ENCODE measurements at places on chromosomes 12 and 14.

- no peak for DNase-seq
These were observed 531.3 kb downstream of the GALC start for GRCh38 chr14:87461704-87462103.

DNA sequence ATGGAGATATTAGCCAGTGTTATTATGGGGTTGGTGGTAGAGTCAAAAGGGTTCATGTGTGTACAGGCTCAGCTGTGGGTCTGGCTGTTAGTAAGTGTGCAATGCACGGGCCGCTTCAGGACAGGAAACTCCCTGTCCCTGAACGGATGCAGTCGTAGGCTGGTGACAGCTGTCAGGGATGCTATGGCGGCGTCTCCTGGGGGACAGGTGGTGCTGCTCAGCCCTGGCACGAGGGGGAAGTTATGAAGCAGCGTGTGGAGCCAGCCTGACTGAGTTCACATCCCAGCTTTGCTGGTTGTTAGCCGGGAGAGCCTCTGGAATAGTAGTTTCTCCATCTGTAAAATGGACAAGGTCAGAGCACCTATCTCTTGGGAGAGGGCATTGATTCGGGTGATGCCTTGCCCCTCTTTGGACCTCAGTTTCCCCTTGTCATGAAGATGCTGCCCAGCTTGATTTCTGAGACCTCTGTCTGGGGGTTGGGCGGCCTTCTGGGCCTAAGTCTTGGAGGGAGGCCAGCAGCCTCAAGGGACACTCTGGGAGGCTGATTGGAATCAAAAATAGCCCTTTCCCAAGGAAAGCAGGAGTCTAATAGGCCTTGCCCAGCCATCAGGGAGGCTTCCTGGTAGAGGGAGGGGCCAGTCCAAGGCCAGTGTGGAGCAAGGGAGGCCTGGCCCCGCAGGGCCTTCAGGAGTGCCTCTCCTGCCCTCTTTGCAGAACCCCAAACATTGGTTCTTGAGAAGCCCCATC lies 7.1 kb downstream of the ASB2 start:
- DNase-seq, result no peak

- DNase-seq, result no peak
These were observed 7.0 kb downstream of the FZD10 start for GRCh38 chr12:130169256-130169655.

GRCh38 chr12:77615332-77615731 lies 215.4 kb upstream of the NAV3 start:
- no peak for DNase-seq

GRCh38 chr14:36430662-36431084 lies 89.4 kb downstream of the NKX2-1 start:
- DNase-seq, result peak; percentile 5

DNA sequence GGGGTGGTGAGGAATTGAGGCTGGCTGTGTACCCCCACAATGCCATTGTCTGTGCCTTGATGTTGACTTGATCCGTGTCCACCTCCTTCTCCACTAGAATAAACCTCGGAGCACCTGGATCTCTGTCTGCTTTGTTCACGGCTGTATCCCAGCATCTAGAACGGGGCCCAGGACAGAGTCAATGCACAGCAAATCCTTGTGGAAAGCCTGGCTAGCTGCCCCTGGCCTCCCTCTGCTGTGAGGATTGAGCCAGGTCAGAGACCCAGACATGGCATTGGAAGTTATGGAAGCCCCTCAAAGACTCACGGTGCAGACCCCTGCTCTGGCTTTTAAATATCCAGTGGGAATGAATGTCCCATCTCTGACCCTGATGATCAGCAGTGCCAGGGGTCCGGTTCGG lies 109.2 kb downstream of the SCARB1 start:
- DNase-seq, result no peak

- no peak for DNase-seq
These were observed 449.4 kb downstream of the RERGL start for GRCh38 chr12:17640615-17641014.

- DNase-seq, result no peak
These were observed 39.7 kb upstream of the EML1 start for GRCh38 chr14:99753225-99754140.

DNA sequence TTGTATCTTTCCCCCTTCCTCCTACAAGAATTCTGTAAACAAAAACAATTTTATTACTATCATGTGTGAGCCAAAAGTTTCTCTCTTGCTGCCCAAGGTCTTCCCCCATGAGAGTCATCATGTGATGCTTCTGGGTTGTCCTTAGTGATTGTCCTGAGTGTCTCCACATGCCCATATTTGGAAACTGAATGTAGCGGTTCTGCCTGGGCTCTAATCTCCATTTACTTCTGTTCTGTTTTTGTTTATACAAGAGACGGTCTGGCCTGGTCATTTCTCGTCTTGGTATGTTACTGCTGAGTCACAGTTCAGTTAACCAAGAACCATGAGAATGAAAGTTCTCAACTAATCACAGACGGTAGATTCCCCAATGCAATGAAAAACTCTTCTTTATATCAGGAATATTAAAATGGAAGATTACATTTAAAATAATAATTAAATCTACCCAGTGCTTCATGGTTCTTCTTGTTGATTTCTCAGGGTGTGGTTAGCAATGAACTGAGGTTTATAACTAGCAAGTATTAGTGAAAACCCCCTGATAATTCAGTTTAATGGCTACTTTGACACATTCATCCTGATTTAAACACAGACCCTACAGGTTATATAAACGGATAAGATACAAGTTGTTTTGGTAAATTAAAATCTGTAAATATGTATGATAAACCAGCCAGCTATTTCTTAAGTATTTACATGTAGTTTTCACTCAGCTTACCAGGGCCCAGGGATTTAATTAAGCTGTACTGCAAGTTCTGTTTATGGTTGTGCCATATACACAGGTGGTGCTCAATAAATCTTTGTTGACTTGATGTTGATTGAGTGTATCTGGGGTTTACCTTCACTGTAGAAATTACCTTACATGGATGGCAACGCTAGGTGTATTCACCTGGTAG lies 81.1 kb downstream of the PELI2 start:
- DNase-seq, result no peak

- no peak for DNase-seq
These were observed 37.0 kb downstream of the YAF2 start for GRCh38 chr12:42201063-42201462.

- DNase-seq, result no peak
These were observed 854.4 kb downstream of the TMEM121 start for GRCh38 chr14:106380740-106381139.

DNA sequence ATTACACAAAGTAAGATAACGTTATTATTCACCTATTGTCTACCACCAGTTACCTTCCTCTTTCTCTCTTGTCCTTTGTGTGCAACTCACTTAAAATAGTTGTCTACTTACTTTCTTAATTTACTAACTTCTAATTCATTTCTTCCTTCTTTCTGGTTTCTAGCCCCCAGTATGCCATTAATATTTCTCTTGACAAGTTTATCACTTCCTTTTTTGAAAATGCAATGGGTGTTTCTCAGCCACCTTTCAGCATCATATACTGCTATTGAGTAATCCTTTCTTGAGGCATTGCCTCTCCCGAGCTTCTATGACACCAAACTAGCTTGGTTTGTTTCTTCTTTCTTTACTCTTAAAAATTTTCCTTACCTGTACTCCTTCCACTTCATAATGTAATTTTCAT lies 633.6 kb downstream of the TMTC2 start:
- no peak for DNase-seq

GRCh38 chr12:79302162-79302814 lies 388.5 kb downstream of the PAWR start:
- no peak for DNase-seq

DNA sequence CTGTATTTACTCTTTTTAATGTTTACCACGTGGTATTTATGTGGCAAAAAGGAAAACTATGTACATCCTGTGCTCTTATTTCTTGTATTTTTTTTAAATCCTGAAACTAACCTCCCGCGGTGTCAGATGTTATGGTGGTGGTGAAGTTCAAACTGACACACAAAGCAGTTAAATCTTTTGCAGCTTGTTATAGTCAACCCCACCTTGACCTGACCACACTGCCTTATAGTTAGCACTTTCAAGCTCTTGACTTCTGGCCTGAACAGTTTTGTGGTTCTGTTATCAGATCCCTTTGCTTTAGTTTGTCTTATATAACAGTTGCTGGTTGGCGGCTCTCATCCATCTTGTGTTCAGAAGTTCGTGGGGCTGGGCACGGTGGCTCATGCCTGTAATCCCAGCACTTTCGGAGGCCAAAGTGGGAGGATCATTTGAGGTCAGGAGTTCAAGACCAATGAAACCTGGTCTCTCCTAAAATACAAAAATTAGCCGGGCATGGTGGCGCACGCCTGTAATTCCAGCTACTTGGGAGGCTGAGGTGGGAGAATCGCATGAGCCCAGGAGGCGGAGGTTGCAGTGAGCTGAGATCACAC lies 2.1 kb downstream of the UNG start:
- DNase-seq, result no peak

DNA sequence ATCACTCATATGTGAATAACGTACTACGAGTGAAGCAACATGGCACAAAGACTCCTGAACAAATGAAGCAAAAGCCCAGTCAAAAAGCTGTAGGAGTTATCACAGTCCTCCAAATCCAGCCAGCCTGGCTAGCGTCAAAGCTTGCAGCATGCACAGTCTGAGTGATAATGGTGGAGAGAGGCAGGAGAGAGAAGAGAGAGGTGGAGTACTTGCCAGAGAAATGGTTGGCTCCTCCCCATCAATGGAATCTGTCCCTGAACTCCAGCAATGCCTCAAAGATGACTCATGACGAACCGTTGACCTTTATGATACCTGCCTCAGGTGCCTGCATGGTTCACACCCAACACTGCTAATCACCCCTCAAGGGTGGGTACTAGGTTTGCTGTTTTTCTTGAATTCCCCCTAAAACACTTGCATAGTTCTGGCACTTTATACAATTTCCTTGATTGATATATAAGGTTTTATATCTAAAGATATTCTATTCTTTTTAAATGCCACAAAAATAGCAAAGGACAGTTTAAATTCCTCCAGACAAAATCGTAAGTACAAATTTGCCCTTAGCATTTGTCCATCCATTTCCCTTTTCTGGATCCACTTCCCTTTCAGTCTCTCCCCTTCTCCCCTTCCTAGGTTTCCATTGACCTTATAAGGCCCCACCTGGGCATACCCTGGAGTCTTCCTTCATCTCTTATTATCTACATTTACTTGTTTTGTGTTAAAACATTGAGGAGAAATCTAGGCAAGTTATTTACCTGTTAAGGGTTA lies 10.2 kb downstream of the ARHGDIB start:
- DNase-seq, result no peak

GRCh38 chr12:32155041-32155440 lies 48.4 kb downstream of the BICD1 start:
- DNase-seq, result no peak

GRCh38 chr12:114319422-114319821 lies 86.5 kb downstream of the TBX5 start:
- no peak for DNase-seq

DNA sequence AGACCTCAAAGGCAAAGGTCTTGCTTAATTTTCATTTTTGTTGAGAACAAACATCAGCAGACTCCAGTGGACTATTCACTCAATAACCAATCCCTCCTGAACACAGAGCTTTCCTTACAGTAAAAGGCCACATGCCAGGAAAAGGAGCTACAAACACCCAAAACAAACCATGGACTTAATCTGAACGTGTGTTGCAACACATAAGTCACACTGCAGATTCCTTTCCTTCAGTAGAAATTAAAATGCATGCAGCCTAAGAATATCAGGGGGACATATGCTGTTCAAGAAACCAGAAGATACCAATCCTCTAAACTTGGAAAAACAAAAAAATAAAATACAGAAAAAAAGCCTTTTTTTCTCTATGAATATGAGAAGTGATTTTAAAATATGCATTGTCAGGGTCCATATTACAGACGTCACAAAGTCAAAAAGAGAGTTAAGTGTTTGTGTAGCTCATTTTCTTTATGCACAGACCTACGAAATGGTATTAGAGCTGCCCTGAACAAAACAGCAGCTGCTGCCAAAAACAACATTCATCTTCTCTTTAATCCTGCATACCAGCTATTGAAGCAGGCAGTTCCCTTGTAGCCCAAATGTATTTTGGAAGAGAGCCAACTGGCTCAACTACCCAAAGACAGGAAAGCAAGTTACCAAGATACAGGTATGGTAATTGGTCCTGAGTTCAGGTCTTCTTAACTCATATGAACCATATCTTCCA lies 26.2 kb downstream of the KITLG start:
- DNase-seq, result no peak

DNA sequence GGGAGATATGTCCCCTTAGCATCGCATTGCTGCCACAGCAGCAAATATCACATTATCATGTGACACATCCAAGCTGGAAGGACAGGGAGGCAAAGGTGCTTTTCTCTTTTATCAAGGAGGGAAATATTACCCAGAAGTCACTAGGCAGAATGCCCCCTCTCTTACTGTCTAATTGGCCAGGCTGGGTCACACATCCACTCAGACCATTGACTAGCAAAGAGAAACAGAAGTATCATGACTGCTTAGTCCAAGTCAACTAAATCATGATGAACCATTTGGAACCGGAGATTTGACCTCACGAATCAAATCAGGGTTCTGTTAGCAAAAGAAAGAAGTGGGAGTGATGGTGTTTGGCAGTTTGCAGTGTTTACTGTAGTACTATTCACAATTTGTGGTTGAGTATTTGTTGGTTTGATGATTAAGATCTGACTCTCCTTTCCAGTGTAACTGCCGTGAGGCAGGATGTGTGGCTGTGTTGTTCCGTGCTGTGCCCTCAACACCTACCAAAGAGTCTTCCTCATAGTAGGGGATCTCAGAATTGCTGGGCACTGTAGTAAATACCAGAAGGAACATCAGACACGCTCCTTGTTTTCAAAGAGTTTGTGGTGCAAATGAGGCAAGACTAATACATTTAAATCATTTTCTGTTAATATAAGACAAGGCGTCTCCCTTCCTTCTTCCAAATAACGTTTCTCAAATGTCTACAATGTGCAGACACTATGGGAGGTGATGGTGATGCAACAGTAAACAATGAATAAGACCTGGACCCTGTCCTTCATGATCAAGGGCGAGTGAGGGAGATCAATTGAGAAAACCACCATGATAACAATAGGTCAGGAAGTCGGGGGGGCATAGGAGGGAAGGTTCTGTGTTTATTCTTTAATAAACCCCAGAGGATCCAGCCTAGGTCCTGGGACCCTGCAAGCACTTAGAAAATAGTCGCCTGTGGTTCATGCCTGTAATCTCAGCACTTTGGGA lies 194.4 kb upstream of the CRY1 start:
- DNase-seq, result no peak

DNA sequence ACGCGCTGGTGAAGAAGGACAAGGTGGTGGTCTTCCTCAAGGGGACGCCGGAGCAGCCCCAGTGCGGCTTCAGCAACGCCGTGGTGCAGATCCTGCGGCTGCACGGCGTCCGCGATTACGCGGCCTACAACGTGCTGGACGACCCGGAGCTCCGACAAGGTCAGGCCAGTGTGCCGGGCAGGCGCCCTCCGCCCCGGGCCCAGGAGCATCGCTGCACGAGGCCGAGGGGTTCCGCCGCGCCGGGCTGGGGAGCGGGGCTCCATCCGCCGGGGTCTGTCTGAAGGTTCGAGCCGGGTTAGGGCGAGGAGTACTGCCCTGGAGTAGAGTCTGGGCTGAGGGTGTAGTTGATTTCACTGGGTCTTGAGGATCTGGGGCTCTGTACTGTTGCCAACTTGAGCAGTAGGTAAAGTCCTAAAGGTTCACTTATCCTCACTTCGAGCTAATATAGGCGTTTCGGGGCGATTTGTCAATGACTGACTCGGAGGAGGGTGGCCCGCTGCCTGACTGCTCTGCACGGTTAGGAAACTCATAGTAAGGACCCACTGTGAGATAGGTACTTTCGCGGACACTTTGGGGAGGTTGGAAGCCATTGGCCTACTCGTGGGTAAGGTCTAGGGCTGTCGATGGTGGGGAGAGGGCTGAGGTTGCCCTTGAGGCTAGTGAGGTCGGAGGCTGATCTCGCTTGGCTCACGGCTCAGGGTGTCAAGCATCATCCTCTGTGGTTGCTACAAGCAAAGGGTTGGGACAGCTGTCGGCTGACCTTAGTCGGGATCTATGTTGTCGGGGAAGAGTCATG lies 574 bp downstream of the GLRX5 start:
- DNase-seq, result peak; percentile 28

All from pancreas (tissue), 10 donors.